NCI-H187 (cell line): ENCODE measurements at places on chromosomes 6 and 20.

DNA sequence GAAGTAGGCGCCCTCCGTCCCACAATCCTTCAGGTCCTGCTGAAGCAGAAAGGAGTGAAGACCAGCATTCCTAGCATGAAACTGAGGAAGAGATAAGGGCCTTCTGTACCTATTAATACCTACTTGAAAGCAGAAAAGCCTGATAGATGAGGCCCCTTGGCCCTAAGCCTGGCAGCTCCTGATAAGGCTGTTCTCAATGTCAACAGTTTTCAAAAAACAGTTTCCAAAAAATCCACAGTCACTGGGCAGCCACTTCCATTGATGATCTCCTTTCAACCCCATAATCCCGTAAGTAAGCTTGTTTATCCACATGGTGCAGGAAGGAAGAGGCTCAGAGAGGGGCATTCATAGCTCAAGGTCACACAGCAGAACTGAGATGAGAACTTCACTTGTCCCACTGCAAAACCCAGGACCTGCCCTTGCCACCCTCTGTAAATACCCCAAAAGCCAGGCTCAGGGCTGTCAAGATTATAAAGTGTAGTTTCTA lies 2.8 kb upstream of the E2F1 start:
- no peak for DNase-seq

GRCh38 chr6:32462609-32463008 lies 22.9 kb downstream of the HLA-DRA start:
- no peak for DNase-seq

- DNase-seq, result no peak
These were observed 85.6 kb downstream of the ANKRD60 start for GRCh38 chr20:58142843-58143185.

DNA sequence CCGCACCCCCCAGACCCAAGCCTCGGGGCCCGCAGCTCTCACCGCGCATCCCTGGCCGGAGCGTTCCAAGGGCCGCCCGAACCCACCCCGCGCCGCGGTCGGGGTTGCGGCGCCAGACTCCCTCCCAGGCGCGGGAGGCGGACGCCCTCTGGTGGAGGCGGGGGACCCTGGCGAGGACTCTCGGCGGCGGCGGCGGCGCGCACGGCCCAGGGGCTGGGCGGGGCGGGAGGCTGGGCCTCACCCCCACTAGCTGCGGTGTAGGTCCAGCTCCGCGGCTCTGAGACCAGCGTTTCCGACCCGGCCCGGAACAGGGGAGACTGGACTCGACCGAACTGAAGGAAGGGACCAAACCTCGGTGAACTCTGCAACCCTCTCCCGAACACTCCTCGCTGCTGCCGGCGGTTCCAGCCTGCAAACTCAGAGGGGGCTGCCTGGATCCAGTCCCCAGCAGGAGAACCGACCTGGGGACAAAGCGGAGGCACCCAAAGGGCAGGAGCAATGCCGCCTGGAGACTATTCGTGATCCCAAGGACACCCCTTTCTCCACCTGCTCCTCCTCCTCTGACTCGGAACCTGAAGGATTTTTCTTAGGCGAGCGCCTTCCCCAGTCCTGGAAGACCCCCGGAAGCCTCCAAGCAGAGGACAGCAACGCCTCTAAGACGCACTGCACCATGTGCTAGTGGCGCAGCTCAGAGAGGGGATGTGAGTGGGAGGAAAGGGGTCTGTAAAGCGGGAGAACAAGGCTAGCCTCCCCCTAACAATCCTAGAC lies 859 bp upstream of the TOMM6 start:
- peak; percentile 62 for DNase-seq

DNA sequence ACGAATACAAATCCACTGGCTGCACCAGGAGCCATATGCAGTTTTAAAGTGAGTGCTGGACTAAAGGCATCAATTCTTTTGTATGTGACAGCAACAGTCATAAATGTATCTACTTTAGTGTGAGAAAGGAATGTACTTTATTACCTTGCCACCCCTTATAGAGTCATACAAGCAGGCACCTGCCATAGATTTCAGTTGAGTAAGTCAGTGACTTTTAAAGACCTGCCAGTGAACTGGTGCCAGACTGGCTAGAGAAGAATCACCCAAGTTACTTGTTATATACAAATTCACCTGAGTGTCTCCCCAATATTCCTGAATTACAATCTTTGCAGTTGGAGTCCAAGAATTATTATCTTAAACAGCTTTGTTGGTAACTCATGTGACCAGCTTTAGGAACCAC lies 547.9 kb downstream of the COL12A1 start:
- no peak for DNase-seq

GRCh38 chr20:30630761-30631160 lies 626.7 kb upstream of the DEFB115 start:
- DNase-seq, result no peak

- no peak for DNase-seq
These were observed 503 bp upstream of the GPLD1 start for GRCh38 chr6:24489881-24490280.

DNA sequence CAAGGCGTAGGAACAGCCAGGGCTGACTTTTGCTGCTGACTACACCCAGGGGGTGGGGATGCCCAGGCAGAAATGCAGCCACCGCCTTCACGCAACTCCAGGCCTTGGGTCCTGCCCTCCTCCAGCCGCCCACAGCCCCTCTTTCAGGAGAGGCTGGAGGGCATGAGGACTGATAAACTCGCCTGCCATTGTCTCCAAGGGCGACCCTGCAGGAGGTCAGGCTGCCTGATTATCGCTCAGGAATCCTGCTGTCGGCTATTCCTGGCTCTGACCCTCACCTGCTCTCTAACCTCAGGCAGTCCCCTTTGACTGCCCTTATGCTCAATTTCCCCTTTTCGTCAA lies 62.0 kb upstream of the HDDC2 start:
- no peak for DNase-seq

DNA sequence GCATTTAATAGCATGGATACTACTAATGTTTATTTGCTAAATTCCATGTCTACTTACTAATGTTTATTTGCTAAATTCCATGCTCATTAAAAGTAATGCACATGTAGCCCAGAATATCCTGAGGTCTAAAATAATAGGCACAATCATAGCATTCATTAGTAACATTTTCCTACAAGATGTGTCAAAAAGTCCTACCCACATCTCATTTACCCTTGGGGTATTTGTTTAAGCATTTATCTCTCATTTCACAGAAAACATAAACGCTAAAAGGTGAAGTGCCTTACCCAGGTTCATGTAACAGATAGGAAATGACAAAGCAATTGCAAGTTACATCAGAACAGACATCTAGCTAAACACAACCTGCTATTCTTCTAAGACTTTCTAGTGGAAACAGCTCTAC lies 457.1 kb downstream of the HACE1 start:
- no peak for DNase-seq

GRCh38 chr20:3847429-3847940 lies 851 bp downstream of the MAVS start:
- no peak for DNase-seq

DNA sequence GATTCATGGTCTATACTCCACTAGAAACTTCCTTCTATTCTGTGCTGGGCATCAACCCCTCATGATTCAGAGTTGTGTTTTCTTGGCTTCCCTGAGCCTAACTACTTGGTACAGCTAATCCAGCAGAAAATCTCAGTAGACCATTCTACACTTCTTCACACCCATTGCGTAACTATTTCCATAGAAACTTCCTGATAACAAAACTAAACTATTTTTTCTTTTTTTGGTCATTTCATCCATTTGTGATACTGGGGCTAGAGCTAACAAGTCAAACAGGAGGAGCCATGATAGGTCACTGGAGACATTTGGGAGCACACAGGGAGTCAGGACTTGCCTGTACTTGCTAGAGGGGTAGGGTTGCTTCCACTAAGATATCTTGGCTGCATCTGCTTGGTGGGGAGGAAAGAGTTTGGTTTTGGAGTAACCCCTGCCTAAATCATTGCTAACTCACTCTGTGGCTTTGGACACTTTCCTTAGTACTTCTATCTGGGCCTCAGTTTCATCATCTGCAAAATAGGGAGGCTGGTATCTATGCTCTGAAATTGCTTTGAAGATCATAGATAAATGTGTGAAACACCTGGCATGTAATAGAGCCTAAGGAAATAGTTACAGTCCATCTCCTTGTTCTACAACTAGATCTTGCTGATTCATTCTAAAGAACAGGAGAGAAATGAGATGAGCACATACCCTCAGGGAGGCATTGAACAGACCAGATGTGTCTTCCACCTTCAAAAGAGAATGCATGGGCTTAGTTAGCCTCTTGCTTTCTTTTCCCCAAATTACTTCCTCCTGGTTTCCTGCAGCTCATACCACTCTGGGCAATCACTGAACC lies 127.9 kb upstream of the ADGRF1 start:
- DNase-seq, result no peak

DNA sequence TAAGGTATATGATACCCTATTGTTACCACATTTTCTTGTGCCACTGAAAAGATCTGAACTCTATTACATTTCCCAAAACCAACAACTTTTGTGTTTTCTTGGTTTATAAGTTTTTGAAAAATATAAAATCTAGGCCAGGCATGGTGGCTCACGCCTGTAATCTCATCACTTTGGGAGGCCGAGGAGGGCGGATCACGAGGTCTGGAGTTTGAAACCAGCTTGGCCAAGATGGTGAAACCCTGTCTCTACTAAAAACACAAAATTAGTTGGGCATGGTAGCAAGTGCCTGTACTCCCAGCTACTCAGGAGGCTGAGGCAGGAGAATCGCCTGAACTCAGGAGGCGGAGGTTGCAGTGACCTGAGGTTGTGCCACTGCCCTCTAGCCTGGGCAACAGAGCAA lies 34.3 kb downstream of the SAMHD1 start:
- DNase-seq, result no peak

- DNase-seq, result no peak
These were observed 34.8 kb downstream of the PPP1R16B start for GRCh38 chr20:38840053-38840893.

GRCh38 chr6:38261626-38262025 lies 378.1 kb downstream of the BTBD9 start:
- DNase-seq, result no peak

DNA sequence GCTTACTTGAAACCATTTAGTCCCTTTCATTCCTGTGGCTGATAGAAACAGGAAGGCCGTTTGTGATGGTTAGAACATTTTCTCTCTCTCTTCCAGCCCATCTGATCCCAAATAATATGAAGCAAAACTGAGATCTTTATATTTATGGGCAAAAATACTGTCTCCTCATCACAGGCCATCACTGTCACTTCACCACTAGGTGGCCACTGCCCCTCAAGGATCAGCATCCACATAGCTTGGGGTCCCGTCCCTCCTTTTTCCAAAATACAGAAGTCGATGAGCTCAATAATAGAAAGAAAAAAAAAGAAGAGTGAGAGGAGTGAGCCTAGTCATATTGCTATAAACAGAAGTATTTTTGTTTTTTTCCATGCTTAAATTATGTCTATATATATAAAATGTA lies 46.4 kb upstream of the LAMP5 start:
- no peak for DNase-seq

DNA sequence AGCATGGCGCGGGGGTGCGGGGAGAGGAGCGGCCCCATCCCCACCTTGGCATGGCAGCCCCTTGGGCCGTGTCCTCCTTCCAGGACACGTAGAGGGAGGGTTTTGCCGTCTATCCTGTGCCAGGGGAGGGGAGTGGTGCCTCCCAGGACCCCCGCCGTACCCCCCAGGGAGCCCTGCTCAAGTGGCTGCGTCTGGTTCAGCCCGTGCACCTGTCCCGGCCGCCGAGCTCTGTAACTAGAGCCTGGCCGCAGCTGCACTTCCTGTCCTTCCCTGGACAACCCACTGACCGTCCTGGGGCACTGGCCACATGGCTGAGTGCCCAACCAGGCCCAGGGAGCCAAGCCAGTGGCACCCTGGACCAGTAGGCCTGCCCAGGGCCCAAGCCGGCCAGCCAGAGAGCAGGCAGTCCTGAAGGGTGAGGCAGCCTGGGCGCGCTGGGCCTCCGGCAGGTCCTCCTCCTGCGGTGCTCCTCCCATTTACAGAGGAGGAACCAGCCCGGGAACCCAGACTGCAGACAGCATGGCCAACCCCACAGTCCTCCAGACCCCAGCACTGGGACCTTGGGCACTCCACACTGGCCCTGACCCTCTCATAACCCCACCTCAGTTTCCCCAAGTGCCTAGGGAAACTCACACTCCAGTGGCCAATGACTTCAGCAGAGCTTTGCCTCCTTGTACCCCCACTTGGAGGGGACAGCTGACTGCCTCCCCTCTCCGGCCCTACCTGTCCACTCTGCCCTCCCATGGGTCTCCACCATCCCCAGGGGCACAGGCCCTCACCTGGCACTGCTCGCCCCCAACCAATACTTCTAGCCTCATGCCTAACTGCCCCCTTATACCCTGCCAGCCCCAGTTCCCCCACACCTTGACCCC lies 8.7 kb downstream of the LAMA5 start:
- no peak for DNase-seq

DNA sequence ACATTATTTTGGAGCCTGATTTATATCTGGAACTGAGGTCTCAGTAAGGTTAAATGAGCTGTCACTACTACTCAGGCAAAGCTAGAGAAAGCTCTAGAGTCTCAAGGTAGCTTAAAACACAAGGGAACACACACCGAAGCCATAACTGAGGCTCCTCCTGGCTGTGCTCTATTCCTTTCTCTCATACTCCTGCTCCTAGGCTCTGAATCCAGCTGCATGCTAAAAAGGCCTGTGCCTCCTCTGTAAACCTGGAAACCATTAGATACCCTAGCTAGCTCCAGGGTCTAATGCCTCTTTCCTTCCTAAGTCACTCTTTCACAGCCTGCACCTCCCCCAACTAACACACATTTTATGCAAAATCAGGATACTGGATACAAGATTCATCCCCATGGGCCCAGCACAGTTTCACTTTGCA lies 17.1 kb downstream of the RIPOR2 start:
- DNase-seq, result no peak

GRCh38 chr20:4059606-4060005 lies 44.2 kb upstream of the RNF24 start:
- no peak for DNase-seq

- no peak for DNase-seq
These were observed 104.9 kb upstream of the PRDM1 start for GRCh38 chr6:105981002-105981887.

DNA sequence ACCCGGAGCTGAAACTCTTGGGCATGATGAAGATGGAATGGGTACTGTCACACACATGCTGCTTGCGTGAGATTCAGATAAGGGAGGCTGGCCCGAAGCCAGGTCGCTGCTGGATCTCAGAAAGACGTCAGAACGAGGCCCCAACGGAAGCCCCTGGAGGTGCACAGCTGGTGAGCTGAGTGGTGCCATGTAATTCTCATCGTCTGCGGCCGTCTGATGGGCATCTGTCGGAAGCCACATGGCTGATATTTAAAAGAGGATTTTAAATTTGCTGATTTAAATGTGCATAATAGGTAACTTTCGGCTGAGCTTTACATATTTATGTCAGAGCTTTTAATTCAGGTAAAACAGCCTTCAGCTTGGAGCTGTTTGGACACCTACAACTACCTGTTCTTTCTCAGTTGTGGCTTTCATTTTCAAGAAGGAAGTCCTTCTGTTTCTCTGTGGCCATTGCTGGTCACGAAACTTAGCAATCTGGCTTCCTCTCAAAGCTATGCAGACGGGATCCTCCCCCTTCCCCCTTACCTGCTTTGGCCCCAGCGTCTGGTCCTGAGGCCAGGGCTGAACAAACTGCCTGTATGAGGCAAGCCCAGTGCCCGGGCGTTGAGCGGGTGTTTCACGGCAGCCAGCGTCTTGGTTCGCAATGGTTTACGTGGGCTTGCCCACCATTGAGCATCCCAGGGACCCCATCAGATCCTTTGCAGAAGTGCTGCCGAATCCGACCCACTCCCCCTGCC lies 9.2 kb downstream of the SLCO4A1 start:
- no peak for DNase-seq
